ENCODE measurements at places on chromosomes 16 and 17.
A peak's percentile ranks its signal among the peaks of the same experiment; 100 is the strongest.

DNA sequence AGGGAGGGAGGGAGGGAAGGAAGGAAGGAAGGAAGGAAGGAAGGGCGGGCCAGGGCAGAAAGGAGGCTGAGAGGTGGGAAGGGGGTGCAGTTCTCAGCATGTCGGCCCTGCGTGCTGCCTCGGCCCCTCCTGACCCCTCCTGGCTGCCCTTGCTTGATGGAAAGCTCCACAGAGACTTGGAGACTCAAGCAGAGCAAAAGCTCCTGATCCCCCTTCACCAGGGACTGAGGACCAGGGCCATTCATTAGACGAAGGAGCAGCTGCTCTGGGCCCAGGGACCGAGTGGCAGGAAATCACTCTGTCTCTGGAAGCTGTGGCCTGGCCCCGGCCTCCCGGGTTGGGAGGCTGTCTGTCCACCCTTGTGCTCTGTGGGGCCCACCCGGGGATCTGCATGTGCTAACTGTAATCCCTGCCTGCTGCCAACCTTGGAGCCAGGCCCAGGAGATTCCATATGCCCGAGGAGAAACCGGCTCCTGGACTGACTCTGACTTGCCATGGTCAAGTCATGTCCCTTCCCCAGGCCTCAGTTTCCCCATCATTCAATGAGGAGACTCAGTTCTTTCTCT, 27.4 kb upstream of the C1QL1 start:
- no peak for DNase-seq

DNA sequence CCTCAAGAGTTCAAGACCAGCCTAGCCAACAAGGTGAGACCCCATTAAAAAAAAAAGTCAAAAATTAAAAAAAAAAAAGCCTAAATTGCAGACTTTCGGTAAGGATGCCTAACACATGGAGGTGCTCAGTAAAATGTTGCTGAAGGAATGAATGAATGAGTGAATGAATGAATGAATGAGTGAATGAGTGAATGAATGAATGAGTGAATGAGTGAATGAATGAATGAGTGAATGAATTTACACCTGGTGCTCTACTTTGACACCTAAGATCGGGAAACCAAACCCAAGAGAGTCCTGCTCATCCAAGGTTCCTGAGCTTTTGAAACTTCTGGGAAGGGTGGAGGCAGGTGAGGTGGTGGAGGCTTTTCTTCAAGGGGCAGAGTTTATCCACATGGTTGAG, 112.2 kb upstream of the LHX1 start:
- no peak for DNase-seq

DNA sequence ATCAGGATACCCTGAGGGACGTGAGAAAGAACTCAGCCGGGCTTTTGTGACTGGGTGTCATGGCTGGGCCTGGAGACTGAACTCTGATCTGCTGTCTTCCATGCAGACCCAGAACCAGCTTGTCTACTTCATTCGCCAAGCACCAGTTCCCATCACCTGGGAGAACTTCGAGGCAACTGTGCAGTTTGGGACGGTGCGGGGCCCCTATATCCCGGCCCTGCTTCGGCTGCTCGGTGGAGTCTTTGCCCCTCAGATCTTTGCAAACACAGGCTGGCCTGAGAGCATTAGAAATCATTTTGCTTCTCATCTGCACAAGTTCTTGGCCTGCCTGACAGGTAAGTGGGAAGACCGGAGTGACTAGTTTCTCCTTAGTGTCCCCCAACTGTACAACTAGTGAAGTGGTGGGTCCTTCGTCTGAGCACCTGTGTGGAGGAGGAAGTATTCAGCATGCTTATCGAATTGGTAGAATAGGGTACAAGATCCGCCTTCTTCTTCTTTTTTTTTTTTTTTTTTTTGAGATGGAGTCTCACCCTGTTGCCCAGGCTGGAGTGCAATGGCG, 15.5 kb downstream of the DNAH2 start:
- DNase-seq = no peak

- no peak for DNase-seq
Measured at GRCh38 chr16:14354561-14355351, 275.3 kb downstream of the PARN start.

GRCh38 chr16:85601730-85602401, 11.3 kb upstream of the GSE1 start:
- peak; percentile 21 for DNase-seq

DNA sequence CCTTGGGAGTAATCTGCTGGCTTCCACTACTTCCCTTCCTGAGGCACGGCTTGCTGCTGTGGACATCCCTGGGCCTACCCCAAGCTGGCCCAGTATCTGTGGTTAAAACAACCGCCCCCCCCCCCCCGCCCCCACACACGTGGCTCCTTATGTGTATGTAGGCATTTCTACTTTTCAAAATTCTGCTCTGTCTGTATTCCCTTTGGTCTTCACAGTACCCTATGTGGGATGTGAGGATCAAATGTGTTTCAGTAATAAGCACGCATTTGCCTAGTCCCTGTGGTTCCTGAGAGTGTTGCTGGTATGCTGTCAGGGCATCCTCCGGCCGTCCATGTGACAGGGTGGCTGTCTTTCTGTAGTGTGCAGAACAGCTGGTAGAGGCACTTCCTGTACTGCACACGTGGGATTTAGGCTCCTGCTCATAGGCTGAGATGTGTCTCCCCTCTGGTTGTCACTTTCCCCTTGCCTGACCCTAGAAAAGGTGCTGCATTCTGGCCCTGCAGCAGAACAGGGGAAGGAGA, 2.2 kb downstream of the NT5M start:
- no peak for DNase-seq

GRCh38 chr17:82435103-82435502, 15.4 kb downstream of the CYBC1 start:
- no peak for DNase-seq

DNA sequence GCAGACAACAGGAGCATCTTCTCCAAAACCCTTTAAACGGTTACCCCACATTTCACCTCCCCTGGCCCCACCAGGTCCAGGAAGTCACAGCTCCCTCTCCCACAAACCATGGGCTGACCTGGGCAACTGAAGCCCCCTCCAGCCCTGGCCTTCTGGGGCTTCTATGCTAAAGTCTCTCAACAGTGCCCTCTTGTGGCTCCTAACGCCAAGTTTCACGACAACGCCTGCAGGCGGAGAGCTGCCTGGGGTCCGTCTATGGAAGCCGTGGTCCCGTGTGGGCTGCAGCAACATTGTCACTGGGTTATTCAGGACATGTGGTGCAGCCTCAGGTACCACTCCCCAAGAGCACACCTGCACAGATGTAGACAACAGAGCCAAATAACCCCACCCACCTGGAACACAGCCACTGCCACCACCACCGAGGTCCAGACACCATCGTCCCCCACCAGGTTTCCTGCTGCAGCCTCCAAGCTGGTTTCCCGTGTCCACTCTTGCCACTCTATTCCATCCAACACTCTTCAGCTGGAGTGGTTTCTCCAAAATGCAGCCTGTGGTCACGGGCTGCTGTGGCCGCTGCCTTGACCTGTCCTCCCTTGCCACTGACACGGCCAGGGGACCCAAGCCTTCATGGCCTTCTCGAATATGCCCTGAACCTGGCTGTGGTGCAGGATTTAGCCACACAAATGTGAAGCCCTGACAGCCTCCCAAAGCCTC, 19.1 kb downstream of the C16orf95 start:
- DNase-seq = no peak

- DNase-seq = no peak
Measured at GRCh38 chr16:24972608-24973220, 42.5 kb downstream of the ARHGAP17 start.

DNA sequence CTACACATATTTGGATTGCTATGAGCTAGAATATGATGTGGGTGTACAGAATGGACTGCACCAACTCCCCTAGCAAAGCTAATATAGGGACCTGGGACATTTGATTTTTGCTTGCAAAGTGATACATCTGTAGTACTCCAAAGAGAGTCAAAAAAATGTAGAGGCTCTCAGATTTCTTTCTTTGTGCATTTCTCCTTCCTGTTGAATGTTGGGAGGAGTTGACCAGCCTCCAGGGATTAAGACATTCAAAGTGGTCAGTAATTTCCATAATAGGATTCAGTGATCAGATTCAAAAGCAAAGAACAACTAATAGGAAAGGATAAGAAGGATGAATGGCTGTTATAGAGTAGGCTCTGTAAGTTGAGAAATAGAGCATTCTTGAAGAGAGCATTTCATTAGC, 934.9 kb downstream of the KCNJ2 start:
- no peak for DNase-seq

DNA sequence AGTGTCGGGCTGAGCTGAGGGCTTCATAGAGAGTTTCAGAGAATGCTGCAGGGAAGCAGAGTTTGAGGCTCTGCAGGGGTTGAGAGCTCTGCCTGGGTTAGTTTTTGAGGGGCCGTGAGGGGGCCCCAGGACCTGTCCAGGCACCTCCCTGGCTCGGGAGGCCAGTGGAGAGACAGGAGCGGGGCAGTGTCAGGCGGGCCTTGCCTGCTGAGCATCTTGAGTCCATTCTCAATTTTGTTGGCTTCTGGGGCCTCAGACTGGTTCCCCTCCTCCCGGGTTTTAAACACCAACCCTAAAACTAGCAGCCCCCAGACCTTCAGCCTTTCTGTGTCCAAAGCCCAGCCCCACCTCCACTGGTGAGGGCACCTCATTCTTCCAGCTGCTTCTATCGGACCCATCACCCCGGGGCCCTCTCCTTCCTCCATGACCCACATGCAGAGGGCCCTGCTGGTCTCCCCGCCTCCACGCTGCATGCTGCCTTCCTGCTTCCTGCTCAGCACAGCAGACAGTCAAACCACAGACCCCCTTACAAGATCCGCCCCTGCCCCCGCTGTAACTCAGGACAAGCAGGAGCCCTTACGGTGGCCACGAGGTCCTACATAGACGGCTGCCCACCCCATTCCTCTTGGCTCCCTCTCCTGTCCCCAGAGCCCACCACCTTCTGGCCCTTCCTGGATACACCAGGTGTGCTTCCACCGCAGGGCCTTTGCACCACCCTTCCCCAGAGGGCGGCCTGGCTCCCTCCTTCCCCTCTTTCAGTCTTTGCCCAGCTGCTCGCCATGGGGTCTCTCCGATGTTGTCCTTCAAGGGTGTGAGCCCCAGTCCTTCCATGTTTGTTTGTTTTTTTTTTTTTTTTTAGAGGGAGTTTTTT, 3.8 kb downstream of the RNF213 start:
- no peak for DNase-seq

DNA sequence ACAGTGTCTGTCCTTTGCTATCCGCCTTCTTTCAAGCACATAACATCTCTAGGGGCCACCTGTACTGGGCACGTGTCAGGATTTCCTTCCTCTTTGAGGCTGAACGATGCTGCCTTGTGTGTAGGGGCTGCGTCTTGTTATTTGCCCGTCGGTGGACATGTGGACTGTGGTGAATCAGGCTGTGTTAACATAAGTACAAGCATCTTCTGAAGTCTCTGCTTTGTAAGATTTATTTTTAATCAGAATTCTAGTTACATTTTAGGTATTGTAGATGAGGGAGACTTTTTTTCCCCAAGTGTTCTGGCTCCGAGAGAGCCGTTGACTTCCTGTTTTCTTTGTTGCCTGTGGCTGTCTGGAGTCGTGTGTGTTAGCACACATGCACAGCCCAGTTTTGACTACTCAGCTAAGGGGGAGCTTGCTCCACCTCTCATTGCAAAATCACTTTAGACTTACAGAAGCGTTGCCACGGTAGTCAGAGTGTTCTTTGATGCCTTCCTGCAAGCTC, 26.1 kb downstream of the SPG7 start:
- no peak for DNase-seq

GRCh38 chr16:2663553-2664546, 18.5 kb upstream of the KCTD5 start:
- no peak for DNase-seq

DNA sequence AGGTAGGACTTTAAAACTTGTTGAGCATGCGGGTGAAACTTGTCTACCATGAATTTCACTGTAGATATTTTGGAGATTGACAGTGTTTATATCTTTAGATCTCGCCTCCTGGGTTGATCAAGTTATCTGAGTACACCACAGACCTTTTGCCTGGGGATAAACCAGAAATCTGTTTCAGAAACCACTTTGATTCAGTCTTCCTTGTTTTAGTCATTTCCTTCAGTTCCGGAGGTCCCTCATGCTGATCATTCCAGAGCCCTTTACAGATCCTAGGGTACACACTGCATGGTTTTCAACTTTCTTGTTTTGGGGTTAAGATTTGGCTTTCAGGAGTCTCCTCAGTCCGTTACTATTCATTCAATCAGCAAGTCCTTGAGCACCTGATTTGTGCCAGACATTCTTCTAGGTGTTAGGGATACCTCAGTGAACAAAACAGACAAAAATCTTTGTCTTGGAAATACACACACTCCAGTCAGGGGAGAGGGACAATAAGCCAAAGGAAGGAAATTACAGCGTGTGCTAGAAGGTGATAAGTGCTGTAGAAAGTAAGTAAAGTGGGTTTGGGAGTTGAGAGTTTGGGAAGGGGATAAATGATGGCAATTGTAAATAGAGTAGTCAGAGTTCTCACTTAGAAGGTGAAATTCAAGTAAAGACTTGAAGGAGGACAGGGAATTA, 12.2 kb downstream of the NOD2 start:
- DNase-seq = no peak

- no peak for DNase-seq
Measured at GRCh38 chr17:82743344-82744219, 8.2 kb downstream of the FN3K start.

- DNase-seq = no peak
Measured at GRCh38 chr16:57563761-57564160, 21.3 kb downstream of the ADGRG5 start.

DNA sequence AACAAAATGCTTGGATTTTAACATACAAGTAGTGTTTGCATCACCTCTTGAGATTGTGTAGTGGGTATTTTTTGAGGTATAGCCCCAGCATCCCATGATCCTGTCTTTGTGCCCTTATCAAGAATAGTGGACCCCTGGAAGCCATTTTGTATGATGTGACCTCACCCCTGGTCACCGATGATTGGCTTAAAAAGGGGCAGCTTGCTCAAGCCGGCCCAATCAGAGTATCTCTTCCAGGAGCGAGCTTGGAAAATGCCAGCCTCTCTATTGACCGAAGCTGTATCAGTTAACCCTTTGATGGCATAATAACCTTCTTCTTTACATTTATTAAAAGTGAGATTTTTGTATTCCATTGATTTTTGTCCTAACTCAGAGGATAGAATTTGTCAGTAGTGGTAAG, 55.5 kb upstream of the FAM20A start:
- no peak for DNase-seq

- DNase-seq = no peak
Measured at GRCh38 chr16:48617711-48618148, 7.8 kb upstream of the N4BP1 start.

DNA sequence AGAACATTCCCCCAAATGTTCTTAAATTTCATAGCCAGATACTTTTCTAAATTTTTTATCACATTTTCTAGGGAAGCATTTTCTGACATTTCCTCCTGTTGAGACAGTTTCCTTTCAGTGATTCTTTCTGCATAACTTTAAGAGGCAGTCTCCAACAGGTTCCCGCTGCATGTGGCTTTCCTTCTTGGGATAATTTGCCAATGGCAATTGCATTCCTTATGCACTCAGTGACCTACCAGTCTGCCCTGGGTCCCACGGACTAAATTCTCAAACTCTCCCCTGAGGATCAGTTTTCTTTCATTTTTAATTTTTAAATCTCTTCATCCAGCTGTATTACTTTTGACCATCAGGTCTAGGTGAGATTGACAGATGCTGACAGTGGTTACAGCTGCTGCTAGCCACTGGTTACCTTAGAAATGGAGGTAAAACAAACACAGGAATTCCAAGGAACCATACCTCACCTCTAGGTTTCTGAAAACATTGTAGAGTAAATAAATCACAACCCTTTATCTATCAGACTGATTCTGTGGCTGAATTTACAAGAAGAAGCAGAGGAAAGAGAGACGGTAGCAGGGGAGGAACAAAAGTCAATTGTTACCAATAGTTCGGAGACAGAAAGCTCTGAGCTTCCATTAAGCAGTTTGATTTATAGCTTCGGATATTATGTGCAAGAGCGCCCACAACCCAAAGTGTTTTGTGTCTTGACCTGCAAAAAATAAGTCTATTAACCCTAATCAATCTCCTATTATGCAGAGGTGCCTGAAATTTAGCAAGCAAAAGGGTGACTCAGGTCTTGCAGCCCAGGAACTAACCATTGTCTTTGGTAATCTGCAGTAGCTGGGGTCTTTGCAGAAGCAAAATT, 216.0 kb downstream of the PMP22 start:
- no peak for DNase-seq

All from cerebellar nuclear complex (tissue), 1 donor.